ENCODE measurements at places on chromosomes 1 and 21.

DNA sequence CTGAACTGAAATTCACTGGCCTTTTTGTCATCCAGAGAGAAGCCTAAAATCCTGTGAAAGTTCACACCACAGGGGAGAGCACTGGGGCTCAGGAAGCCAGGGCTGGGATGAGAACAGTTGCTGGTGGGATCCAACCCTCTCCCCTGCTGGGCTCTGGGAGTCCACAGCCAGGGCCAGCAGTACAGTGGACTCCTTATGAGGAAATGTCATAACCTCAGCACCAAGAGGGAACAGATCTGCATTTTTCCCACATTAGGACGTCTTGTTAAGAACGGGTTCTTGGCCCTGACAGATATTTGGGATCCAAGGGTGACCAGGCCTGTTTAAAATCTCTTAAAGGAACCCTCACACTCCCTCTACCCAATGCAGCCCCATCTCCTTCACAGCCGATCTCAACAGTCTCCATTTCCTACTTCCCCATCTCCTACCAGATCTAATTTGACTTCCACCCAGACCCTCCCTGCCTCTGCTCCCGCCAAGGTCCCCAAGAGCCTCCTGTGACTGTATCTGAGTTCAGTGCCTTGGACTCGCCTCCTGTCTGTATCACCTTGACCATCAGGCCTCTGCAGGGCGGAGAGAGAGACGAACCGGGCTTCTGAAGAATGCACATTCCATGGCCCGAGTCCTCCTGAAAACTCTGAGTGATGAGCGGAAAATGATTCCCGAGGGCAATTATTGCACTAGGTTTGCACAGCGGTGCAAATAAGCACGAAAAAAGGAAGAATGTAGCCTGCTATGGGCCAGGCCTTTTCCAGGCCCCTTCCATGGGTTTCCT, 159.9 kb downstream of the TRABD2B start:
- no peak for DNase-seq

GRCh38 chr1:156502894-156503697, 2.5 kb upstream of the MEF2D start:
- DNase-seq: peak; percentile 64

DNA sequence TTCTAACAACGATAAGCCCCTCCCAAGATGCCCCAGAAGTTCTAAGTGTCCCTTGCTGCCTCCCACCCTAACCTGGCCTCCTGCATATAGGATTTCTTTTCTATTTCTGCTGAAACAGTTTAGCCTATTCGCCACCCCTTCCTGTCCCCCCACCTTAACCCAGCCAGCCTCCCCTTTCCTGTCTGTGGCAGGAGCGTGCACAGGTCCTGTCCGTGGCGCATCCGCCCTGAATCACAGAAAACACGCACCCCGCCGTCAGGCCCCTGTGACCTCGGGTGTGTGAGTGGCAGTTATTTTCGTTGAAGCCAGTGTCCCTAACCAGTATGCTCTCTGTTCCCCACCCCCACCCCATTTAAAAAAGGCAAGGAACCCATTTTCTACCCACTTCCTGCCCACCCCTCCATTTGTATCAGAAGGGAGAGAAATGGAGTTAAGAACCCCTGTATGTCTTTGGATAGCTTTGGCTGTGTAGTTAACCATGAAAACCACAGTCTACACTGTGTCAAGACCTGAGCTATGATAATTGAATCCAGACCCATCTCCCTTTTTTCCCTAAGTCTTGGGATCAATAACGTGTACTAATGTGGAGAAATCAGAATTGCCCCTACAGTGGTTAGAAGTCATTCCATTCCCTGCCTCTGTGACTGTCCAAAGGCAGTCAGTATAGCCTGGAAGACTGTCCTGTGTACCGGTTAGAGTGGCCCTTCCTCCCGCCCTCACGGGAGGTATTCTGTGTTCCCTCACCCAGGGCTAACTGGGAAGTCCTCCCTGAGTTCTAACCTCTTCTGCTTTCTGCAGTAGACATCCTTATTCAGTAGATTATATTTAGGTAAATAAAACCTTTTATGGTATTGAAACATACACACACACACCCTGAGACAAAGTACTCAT, 1.8 kb downstream of the PLEKHO1 start:
- no peak for DNase-seq

GRCh38 chr1:89698020-89698560, 65.2 kb downstream of the LRRC8C start:
- DNase-seq: no peak

DNA sequence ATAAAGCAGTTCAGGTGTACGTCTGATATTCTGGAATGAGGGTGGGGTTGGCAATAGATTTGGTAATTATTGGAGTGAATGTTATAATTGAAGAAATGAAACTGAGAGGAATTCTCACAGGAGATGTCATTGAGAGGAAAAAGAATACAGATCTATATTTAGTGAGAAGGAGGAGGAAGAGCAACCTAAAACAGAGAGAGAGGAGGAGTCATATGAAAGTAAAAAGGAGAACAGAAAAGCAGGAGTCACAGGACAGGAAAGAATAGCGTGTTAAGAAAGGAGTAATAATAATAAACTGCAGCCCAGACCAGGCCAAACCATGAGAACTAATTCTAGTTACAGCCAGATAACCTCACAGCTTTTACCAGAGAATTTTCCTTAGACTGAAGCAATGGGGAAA, 62.7 kb upstream of the MROH9 start:
- no peak for DNase-seq

DNA sequence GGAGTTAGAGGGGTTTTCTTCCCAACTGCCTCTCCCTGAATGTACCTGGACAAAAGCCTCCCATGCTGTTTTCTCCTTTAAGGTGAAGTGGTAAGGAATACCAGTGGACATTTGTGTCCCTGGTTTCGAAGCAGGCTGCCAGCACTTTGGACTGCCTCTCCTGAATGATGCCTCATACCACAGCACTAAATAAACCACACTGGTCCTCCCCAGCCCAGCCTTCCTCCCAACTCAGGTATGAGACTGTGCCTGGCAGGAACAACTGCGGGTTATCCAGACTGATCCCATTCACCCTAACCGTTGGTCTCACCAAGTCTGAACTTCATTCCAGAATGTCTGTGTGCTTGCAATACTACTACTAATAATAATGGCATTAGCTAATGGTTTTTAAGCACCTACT, 9.3 kb downstream of the COQ8A start:
- no peak for DNase-seq

- DNase-seq: no peak
Measured at GRCh38 chr1:22729912-22730311, 19.3 kb downstream of the EPHB2 start.

- no peak for DNase-seq
Measured at GRCh38 chr1:53122961-53123413, 19.5 kb downstream of the SLC1A7 start.

- no peak for DNase-seq
Measured at GRCh38 chr1:48190881-48191280, 31.6 kb upstream of the SLC5A9 start.

Measured in anterior cingulate cortex (tissue), 58 donors.